Left lung (tissue), 14 donors: ENCODE measurements at places on chromosomes 5 and 9. TPM values are rescaled to one million over a fixed set of nuclear protein-coding genes. Genes with fewer than 3 reads are reported as not detected.

GABRP gene
- 0.10 TPM for total RNA-seq

TSSK1B gene
- total RNA-seq = 0.23 TPM

TMEM252 gene
- total RNA-seq = not detected

PCDHGA8 gene
- 0.76 TPM for total RNA-seq

PCDHGA3 gene
- 1.8 TPM for total RNA-seq

LCN9 gene
- total RNA-seq = not detected

GFI1B gene
- total RNA-seq = 0.18 TPM
